ENCODE measurements at places on chromosomes 1 and 21. TPM values are rescaled to one million over a fixed set of nuclear protein-coding genes. Genes with fewer than 3 reads are reported as not detected.

DNA sequence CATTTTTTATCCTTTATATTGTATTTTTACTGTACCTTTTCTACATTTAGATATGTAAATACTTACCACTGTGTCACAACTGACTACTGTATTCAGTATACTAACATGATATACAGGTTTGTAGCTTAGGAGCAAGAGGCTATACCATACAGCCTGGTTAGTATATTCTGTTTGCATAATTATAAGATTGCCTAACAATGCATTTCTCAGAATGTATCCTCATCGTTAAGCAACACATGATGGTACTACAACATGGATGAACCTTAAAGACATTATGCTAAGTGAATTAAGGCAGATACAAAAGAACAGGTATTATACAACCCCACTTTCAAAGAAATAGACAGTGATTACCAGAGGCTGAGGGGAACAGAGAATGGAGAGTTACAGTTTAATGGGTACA is 62.7 kb downstream of the RUSC1 start:
- H3K36me3 ChIP-seq, result no peaks in the 10 kb centered on the region
- no peak for DNase-seq

GRCh38 chr1:78441921-78442320 is 48.9 kb upstream of the PTGFR start:
- DNase-seq, result no peak
- H3K4me3 ChIP-seq, result no peak overlapping the region
- H3K27me3 ChIP-seq, result no peaks in the 10 kb centered on the region
- H3K4me1 ChIP-seq, result no peaks in the 10 kb centered on the region

DNA sequence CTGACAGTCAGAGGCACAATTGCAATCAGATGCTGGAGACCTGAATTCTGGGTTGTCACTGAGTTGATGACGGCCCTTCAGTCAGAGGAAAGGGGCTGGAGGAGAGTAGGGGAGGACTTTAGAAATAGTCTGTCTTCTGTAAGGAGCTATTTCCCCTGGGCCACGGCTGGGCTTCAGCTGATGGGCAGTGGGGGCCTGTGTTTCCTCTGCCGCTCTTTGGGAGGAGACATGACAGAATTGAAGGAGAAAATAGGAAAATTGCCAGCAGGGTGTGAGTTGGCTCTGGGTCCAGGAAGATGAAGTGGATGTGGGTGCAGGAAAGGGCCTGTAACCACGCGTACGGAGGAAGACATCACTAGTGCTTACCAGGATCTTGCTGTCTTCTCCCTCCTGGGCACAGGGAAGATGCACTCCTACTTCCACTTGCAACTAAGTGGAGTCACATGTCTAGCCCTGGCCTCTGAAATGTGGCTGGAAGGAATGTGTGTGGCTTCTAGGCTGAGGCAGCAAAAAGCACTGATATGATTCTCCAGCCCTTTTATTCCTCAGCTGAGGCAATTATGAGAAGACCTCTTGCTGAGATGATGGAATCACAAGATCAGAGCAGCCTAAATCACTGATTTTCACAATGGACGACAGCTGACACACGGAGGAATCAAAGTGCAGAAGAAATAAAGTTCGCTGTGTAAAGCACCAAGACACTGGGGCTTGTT is 250.0 kb downstream of the GRIK3 start:
- no peaks in the 10 kb centered on the region for H3K27me3 ChIP-seq
- H3K4me1 ChIP-seq, result no peaks in the 10 kb centered on the region
- no peak for DNase-seq
- no peak overlapping the region for H3K27ac ChIP-seq
- H3K4me3 ChIP-seq, result no peak overlapping the region

DNA sequence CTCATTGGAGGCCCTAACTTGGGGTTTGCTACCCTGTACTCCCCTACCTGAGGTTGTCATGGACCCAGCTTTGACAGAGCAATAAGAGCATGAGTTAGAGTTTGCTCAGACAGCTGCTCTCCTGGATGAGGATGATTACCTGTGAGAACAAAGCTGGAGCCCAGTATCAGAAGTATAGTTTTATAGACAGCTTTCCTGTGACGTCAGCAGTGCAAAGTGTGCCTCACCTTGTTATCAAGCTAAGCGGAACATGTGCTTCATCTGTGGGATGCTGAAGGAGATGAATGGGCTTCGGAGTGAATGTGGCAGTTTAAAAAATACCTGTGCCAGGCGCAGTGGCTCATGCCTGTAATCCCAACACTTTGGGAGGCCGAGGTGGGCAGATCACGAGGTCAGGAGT is 5.4 kb upstream of the WDR47 start:
- H3K4me3 ChIP-seq, result no peak overlapping the region
- no peak overlapping the region for H3K27ac ChIP-seq
- DNase-seq, result no peak
- H3K4me1 ChIP-seq, result peaks cover 2% of the 10 kb centered on the region
- H3K27me3 ChIP-seq, result no peaks in the 10 kb centered on the region

DNA sequence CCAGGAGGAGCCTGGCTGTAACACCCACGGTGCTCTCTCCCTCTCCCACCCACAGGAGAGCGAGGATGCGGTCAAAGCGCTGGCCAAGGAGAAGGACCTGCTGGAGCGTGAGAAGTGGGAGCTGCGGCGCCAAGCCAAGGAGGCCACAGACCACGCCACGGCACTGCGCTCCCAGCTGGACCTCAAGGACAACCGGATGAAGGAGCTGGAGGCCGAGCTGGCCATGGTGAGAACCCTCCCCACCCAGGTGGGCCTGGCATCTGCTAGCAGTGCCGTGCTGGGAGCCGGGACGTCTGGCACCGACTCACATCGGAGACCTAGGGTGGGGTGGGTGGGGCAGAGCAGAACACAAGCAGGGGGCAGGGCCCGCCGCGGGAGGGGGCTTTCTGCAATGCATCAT is 109.6 kb upstream of the TMEM51 start:
- no peaks in the 10 kb centered on the region for H3K4me1 ChIP-seq
- H3K27ac ChIP-seq, result no peak overlapping the region
- no peak for DNase-seq
- H3K27me3 ChIP-seq, result no peaks in the 10 kb centered on the region

DNA sequence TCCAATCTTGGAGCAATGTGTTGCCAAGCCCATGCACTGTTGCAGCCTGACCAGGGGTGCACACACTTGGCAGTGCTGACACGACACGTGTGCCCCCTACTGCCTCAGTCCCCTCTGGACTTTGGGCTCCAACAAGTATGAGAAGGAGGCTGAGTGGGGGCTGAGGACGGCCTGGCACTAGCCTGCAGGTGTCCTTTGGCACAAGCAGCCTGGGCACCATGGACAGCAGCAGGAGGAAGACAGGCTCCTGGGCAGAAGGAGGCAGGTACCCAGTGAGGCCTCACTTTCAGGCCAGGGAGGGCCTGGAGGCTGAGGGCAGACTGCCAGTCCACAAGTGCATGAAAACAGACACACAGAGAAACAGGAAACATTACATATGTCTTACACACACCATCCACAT is 1702.9 kb upstream of the B3GALT2 start:
- no peak overlapping the region for H3K4me3 ChIP-seq
- no peak overlapping the region for H3K27ac ChIP-seq
- DNase-seq, result no peak
- no peaks in the 10 kb centered on the region for H3K4me1 ChIP-seq

DNA sequence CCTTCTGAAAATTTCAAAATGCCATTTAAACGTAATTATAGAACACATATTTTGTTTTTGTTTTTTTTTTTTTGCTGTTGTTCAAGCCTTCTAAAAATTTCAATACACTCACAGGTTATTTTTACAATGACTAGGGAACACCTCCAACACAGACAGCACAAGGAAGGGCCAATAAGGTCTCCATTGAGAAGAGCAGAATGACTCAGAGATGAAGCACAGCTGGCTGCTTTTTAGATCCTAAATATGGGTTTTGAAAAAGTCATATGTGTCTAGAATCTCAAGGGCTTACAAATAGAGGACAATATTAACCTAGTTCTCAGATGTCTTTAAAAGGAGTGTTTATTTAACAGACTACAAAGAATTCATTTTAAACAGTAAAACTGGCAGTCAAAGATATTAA is 104.6 kb downstream of the NEGR1 start:
- no peaks in the 10 kb centered on the region for H3K4me1 ChIP-seq
- peak; percentile 15 for DNase-seq

DNA sequence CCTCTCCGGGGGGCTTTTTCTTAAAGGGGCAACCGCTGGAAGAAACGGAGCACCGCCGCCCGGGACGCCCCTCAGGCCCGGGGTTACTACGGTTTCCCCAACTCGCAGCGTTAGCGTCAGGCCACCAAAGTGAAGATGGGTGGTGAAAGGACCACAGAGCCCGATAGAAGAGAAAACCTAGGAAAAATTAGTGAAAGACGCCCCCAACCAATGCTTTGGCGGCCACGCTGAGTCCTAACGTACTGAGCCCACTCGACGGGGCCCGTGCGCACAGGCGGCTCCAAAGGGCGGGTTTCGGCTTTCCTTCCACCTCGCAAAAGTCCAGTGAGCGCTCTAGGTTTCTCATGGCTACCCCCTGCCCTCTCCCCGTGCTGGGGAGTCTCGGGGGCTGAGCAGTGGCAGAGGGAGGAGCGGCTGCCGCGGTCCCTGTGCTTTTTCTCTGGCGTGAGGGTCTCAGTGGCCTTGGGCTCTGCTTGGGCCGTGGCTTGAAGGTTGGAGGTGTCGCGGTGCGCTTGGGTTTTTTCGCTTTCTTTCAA is 12.2 kb upstream of the SPEN start:
- peak overlapping the region; percentile 94 for H3K4me3 ChIP-seq
- peak; percentile 19 for DNase-seq
- peak overlapping the region; percentile 98 for H3K27ac ChIP-seq
- no peaks in the 10 kb centered on the region for H3K4me1 ChIP-seq
- no peaks in the 10 kb centered on the region for H3K36me3 ChIP-seq

- H3K4me1 ChIP-seq, result peaks cover 21% of the 10 kb centered on the region
- no peak for DNase-seq
- H3K36me3 ChIP-seq, result no peaks in the 10 kb centered on the region
- no peak overlapping the region for H3K4me3 ChIP-seq
- no peak overlapping the region for H3K27ac ChIP-seq
Observed at GRCh38 chr1:164725401-164725800, 166.4 kb downstream of the PBX1 start.

DNA sequence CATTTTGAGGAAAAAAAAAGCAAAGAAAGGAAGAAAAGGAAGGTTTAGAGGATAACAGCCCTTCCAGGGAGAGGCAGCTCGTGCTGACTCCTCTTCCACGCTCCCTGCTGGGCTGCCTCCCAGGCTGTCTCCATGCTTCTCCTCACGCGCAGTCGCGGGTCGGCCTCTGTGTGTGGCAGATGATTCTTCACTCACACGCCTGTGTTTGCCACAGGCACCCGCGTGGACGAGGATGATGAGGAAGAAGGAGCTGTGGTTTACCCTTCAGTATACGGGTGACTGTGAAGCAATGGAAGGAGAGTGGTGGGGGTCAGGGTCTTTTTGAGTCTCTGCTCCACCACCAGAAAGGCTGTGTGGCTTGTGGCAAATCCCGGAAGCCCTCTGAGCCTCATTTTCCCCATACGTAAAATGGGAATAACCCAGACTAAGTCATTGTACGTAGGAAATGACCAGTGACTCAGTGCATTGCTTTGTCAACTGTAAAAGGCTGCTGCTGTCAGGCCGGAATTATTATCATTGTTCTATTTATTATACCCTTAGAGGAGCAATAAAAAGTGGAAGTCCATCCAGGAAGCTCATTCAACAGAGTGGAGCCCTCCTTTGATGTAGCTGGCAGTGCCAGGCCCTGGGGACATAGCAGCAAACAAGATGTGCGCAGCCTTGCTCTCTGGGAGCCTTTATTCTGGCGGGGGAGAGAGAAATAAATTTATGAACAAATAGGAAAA is 11.9 kb upstream of the SH2D2A start:
- DNase-seq, result no peak
- no peak overlapping the region for H3K4me3 ChIP-seq
- peaks cover 30% of the 10 kb centered on the region for H3K27me3 ChIP-seq

GRCh38 chr1:45508295-45509151 is 8.4 kb downstream of the MMACHC start:
- H3K36me3 ChIP-seq, result peaks cover 33% of the 10 kb centered on the region
- H3K27ac ChIP-seq, result no peak overlapping the region
- peaks cover 3% of the 10 kb centered on the region for H3K4me1 ChIP-seq

GRCh38 chr1:222616525-222616924 is 1.4 kb upstream of the MIA3 start:
- H3K4me1 ChIP-seq, result peaks cover 8% of the 10 kb centered on the region
- no peaks in the 10 kb centered on the region for H3K36me3 ChIP-seq
- no peak overlapping the region for H3K27ac ChIP-seq

DNA sequence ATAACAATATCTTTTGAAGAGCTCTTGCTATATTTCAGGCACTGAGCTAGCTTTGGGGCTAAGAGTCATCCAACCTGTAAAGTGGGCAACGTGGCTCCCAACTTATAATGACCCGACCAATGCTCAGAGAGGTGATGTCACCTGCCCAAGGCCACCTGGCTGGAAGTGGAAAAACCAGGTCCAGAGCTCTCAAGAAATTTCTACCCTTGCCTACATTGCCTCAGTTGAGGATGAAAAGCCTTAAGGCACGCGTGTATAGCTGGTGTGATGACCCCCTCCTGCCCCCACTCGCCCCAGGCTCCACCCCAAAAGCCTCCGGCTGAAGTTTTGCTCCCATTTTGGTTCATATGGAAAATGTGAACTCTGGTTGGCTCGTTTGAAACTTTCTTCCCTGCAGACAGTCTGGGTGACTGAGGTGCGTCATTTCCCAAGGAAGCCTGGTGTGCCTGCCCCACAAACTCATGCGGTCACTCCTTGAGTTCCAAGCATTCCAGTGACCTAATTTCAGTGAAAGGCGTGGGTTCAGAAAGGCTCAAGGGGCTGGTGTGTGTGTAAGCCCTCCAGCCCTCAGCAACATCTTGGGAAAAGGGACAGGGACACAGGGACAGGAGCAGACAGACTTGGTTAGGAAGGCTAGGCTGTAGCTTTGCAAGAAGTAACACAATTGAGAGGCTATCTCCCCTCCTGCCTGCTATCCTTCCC is 20.5 kb downstream of the HTR1D start:
- H3K4me3 ChIP-seq, result peak overlapping the region; percentile 48
- H3K27ac ChIP-seq, result peak overlapping the region; percentile 100
- peak; percentile 100 for DNase-seq
- H3K36me3 ChIP-seq, result no peaks in the 10 kb centered on the region
- H3K27me3 ChIP-seq, result no peaks in the 10 kb centered on the region

DNA sequence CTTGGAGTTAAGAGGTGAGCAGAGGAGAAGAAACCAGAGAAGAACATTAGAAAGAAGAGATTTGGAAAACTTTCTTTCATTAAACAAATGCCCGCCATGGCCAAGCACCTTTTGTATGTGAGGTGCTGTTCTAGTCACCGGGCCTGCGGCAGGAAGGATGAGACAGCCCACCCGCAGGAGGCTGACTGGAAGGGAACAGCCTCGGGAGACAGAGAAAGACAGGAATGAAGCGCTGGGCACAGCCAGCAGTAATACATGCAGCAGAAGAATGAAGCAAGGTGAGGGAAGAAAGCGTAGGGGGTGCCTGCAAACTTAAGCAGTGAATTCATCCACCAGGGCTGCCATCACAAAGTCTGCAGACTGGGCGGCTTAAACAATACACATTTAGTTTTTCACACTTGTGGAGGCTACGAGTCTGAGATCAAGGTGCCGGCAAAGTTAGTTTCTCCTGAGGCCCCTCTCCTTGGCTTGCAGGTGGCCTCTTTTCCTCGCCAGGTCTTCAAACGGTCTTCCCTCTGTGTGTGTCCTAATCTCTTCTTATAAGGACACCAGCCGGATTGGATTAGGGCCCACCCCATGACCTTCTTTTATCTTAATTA is 188.1 kb downstream of the PSMG1 start:
- no peaks in the 10 kb centered on the region for H3K36me3 ChIP-seq
- H3K4me1 ChIP-seq, result peaks cover 19% of the 10 kb centered on the region
- no peak overlapping the region for H3K4me3 ChIP-seq

Gene AMY1C
- total RNA-seq, result not detected

Gene MAB21L3
- 0.34 TPM for total RNA-seq

Gene SLC2A5
- 0.79 TPM for total RNA-seq

Gene TP53BP2
- 42.3 TPM for total RNA-seq

Gene MYBPHL
- not detected for total RNA-seq

Gene S100A2
- total RNA-seq, result 3.0 TPM
